ENCODE measurements at places on chromosomes 2 and 18. TPM values are rescaled to one million over a fixed set of nuclear protein-coding genes. Genes with fewer than 3 reads are reported as not detected.

DNA sequence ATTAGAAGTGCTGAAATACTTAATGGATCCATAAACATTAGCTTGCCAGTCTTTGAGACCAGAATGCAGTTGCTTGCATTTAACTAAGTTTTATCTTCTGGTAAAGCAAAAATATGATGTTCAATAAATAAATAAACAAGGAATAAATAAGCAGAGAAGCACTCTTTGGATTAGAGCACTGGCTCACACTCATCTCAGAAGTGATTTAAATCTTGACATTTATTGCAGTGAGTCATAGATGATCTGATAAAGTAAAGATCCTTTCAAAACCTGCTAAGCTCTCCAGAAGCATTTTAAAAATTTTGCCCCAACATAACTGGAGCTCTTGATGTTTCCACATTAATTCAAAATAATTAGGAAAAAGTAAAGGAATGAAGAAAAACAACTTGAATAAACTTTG, 66.8 kb downstream of the KYNU start:
- no peak for DNase-seq

DNA sequence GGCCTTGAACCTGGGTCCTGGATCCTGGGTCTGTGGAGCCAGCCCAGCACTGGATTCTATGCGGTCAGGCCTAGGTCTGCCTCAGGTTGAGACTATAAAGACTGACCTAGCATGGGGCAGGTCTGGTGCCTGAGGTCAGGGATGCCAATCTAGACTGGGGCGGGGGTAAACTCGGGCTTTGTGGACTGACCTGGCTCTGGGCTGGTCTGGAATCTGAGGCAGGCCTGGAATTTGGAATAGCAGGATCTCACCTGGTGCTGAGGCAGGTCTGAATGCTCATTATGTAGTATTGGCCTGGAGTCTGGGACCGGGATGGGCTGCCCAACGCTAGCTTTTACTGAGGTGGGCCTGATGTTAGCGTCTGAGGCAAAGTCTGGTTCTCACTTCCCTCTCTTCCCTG, 256.0 kb downstream of the KIAA1328 start:
- no peak for DNase-seq

GRCh38 chr2:235613649-235614048, 119.8 kb downstream of the AGAP1 start:
- no peak for DNase-seq

- no peak for DNase-seq
These were observed 330.2 kb upstream of the CHAC2 start for GRCh38 chr2:53437371-53437770.

DNA sequence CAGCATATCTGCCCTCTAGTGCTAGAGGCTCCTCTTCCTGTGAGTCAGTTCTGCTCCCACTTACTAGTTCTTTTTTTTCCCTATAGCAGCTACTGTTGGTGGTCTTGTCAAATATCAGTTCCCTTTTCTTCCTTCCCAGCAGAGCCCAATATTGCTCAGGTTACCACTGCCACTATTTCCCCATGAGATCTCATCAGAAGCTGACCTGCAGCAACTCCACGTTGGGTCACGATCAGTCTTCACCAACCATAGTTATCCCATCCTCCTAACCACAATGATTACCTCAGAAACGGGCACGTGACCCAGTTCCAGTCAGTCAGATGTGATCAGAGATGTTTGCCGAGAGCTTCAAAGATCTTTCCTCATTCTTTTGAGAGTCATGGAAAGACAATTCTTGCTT, 59.7 kb upstream of the CAPN13 start:
- DNase-seq: no peak

GRCh38 chr18:56884511-56884910, 233.4 kb downstream of the WDR7 start:
- no peak for DNase-seq

Gene RBM43
- total RNA-seq: 1.0 TPM

Gene RETSAT
- total RNA-seq: 33.6 TPM

Gene LHCGR
- total RNA-seq: not detected

Gene ZAP70
- 11.2 TPM for total RNA-seq
